ENCODE measurements at places on chromosomes 13 and 19.

DNA sequence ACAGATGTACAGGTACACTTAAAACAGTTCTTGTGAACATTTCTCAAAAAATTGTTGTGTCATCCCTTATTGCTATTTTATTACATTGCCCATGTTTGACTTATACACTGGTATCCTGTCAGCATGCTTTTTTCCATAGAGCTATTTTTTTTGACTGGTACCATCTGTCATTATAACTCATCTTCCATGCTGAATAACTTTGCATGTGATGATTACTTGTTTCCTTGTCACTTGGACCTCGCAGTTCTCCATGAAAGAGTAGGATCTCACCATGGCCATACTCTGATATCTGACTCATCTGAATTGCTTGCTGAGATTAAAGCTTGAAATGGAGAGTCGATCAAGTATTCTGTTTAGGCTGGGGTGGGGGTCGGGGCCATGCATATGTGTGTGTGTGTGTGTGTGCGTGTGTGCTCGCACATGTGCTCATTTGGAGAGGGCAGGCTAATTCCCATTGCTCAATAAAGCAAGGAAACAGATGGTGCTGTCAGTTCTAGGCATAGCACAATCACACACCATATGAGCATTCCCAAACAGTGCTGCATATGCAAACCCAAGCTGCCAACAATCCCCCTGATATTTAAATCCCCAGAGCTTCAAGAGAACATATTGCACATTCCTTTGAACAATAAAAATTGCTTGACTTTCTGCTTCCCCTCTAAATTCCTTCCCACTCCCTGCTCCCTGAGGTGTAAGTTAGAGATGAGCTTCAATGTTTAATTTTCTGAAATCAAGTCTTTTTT is 62.9 kb downstream of the NHLRC3 start:
- no peak for DNase-seq

DNA sequence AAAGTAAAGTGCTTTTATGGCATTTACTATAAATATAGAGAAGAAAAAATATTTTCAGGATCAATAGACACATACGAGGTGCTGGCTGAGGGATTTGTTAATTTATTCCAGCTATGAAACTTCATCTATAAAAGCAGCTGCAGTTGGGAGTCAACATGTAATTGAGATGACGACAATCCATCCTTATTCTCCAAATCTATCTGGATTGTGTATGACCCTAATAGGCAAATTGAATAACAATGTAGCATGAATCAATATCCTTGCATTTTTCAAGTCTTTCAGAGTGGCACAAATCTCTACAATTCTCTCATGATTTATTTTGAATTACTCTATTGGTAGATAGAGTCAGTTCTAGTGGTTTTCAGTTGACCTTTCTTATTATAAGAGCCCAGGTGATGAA is 1296.5 kb upstream of the SPRY2 start:
- DNase-seq = no peak

DNA sequence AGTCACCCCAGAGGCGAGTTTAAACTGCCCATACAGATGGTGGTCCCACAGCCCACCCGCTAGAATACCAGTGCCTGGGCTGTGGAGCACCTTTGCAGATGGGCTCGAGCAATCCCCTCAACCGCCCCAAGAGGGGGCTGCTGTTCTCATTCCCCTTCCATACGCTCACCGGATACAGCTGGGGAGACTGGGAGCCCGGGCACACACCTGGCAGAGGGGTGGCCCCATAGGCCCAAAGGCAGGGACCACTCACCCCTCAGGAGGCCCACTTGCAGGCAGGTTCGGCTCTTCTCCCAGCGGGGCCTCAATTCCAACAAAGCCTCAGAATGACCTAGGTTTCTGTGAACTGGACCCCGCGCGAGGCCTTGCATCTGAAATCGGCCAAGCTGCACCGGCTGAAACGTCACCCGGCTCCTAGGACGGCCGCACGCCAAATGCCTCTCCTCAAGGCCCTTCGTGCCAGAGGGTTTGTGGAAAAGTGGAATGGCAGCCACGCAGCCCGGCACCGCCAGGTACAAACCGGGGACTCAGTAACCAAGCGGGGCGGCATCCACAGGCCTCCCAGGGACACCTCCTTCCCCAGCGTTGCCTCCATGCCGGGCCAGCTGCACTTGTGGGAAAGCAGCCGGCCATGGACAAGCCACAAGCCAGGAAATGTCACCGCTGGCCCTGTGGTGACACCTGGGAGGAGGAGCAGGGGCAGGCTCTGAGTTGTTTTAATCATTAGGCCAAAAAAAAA is 18.7 kb downstream of the MLLT1 start:
- DNase-seq = no peak

DNA sequence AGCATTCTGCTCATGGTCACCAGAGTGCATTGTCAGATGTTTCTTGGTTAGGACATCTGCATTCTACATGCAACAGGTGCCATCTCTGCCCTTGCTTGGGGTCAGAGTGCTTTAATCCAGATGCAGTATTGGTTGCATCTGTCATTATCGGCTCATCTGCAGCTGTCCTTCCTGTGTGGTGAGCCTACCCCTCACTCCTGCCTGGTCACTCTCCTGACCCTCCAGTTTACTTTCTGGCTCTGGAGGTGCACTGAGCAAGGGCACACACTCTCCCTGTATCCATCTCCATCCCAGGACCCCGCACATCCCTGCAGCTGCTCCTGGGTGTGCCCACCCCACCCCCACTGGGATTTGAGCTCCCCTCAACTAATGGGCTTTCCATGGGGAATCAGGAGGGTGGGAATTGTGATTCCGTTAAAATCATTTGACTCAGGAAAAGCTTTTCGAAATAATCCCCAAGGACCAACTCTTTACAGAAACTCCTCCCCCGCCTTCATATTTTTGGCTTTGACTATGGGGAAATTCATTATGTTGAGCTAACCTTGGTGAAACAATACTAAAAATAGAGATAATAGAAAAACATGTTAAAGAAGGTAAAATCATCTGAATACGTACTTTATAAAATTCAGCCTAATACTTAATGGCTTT is 70.2 kb downstream of the COL4A2 start:
- DNase-seq = no peak

DNA sequence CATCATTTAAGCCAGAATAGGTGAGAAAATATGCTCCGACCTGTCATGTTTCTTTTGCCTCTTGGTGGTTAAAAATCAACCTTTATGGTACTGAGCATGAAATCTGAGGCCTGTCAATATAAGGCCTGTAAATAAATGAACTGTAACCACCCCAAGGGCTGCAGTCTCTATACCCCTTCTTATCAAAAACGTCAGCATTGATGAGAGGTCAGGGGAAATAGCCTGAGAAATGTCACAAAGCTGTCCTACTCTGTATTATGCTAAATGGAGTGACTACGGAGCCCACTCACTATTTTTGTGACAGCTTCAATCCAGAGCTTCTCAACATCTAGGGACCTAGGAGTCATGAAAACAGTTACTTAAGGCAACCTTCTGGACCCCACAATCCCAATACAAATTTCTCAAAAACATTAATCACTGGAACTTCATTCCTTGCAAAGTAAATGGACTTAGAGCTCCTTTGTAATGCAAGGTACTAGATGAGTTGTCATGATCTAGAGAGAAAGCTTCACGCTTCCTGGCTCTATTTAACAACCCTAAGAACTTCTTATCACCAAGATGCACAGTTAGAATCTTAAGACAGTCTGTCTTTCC is 2.7 kb upstream of the RAP2A start:
- no peak for DNase-seq

- no peak for DNase-seq
Measured at GRCh38 chr13:71877256-71877653, 10.3 kb upstream of the DACH1 start.

DNA sequence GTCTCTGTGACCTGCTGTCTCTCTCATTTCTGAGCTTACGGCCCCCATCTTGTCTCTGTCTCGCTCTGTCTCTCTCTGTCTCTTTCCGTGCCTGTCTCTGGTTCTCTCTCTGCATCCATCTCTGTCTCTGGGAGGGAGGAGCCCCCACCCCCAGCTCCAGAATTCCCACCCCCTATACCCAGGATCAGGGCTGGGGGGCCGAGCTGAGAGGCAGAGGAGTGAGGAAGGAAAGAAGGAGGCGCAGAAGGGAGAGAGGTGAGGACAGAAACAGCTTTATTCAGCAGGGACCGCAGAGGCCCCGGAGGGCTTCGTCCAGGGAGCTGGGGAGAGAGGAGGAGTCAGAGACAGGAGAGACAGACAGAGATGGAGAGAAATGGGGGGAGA is 14.0 kb downstream of the JOSD2 start:
- DNase-seq = no peak

DNA sequence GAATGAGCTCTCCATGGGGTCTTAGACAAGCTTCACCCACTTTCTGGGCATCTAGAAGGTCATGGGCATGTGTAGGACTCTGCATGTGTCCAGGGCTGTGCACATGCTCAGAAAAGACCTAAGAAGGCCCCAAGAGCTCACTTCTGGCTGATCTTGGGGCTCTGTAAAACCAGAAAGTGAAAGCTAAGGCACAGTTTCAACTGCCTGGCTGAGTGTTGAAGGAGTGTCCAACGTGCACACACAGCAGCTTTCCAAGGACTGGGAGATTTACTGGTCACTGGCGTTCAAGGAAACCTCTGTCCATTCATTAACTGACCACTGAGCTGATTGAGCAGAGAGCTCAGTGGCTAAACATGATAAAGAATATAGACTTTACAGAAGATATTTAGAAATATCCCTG is 137.9 kb downstream of the KATNAL1 start:
- no peak for DNase-seq

DNA sequence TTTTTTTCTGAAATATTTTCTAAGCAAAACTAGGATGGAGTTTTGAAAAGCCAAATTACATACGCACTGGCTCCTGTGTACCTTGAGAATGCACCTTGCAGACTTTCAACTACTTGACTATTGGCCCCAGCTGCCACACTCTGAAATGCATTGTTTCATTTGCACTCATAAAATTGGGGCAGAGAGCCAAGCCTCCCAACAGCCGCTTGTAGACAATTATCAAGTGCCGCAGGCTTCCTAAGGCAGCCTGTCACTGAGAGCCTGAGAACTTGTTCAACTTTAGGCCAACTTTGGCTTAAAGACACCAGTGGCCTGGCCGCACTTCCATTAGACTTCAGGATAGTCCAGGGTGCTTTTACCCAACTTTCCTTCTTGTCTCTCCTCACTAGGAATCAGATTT is 115.7 kb upstream of the STARD13 start:
- DNase-seq = no peak

- DNase-seq = no peak
Measured at GRCh38 chr13:44031555-44031954, 151.9 kb downstream of the LACC1 start.

DNA sequence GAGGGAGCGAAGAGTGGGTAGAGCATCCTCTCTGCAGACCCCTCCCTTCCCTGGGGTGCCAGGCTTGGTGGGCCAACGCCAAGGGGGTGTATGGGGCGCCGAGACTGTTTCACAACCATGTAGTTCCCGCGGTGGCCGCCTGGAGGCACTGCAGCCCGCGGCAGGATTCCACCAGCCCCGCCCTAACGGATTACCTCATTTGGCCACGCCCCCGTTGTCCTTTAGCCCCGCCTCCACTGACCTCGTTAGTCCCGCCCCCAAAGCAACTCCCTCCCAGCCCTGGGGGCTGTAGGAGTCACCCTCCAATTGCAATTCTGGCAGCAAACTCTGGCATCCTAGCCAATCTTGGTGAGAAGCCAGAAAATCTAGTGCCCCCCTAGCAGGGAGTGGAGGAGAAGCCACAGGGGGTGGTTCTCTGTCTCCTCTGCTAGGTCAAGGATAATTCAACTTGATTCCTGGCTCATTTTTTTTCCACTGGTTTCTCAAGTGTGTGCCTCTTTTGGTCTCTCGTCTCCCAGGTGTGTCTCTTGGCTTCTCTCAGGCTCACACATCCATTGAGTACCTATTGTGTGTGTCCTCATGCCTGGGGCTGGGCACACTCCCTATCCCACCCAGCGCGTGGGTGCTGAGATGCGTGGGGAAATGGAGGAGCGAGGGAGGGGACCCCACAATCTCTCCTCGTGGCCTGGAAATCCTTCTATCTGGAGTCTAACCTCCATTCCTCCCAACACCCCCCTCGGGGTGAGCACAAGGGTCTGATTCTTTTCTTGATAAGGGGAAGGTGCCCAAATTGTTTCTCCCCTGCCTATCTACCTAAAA is 2.0 kb downstream of the OLFM2 start:
- peak; percentile 41 for DNase-seq

DNA sequence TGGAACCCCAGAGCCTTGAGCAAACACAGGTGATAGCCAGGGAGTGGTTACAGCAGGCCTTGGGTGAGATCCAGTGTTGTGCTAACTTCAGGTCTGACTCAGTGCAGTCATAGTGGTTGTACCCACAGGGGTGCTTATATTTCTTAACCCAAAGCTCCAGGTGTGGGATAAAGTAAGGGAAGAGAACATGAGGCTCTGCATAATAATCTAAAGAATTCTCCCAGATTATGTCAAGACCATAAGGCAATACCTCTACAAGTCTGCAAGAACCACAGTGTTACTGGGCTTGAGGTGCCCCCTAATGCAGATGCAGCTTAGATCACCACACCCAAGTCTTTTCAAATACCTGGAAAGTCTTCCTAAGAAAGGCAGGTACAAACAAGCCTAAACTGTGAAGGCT is 485.4 kb downstream of the RFC3 start:
- no peak for DNase-seq

GRCh38 chr13:60229708-60230272 is 66.1 kb upstream of the DIAPH3 start:
- no peak for DNase-seq

DNA sequence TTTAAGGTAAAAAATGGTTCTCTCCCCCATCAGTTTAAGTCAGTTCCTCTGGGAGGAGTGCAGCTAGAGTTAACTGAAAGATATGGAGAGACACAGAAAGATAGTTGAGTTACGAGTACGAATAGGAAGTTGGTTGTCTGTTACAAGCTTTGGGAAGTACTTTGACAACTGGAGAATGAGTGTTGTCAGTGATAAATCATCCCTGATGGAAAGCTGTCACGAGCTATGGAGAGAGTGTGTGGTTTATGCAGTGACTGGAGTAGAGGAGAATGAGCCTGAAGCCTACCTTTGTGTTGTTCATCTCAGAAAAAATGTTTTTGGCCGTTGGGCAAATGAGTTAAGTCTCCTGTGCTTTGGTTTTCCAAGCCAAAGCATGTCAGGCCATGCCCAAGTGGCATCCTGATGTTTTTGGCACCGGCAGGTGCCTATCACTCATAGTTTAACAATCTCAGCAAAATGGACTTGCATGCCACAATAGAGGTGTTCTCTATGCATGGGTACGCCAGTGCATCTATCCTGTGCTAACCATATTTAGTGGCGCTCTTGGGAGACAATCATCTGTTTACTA is 350.2 kb downstream of the IRS2 start:
- no peak for DNase-seq

- DNase-seq = no peak
Measured at GRCh38 chr13:82654861-82655855, 1227.1 kb downstream of the SLITRK1 start.

- no peak for DNase-seq
Measured at GRCh38 chr13:39302820-39303219, 264.6 kb downstream of the NHLRC3 start.

DNA sequence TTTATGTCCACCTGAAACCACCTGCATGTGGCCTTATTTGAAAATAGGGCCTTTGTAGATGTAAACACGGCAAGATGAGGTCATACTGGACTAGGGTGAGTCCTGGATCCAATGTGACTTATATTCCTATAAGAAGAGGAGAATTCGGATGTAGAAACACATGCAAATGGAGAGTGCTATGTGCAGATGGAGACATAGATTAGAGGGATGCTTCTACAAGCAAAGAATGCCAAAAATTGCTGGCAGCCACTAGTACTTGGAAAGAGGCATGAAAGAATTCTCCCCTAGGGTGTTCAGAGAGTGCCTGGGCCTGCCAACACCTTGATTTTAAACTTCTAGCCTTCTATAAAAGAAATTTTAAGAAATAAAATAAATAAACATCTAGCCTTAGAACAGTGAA is 226.1 kb downstream of the RFC3 start:
- no peak for DNase-seq

Data from urinary bladder (tissue), 4 donors.